ENCODE measurements at places on chromosomes 6 and 20.

DNA sequence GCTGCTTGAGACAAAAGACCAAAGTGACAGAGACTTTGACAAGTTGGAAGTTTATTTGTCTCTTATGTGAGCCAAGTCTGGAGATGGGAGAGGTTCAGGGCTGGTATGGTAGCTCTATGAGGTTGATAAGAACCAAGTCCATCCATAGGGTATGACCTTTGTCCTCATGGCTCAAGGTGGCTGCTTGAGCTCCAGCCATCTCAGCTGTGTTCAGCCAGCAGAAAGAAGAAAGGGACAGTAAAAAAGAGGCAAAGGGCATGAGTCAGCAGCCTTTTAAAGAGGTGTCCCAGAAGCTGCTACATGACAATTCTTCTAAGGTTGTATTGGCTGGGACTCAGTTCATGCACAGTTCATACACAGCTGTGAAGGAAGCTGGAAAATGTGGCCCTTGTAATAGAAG, 49.0 kb downstream of the CD40 start:
- no peak for DNase-seq

- no peak for DNase-seq
Observed at GRCh38 chr6:82160255-82160990, 87.1 kb downstream of the IBTK start.

- DNase-seq: no peak
Observed at GRCh38 chr6:41929924-41930323, 8.6 kb downstream of the BYSL start.

DNA sequence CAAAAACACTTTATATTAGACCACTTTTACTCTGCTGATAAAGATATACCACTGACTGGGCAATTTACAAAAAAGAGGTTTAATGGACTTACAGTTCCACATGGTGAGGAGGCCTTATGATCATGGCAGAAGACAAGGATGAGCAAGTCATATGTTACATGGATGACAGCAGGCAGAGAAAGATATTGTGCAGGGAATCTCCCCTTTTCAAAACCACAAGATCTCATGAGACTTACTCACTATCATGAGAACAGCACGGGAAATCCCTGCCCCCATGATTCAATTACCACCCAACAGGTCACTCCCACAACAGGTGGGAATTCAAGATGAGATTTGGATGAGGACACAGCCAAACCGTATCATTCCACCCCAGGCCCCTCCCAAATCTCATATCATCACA, 1383.8 kb upstream of the MAP3K7 start:
- no peak for DNase-seq

DNA sequence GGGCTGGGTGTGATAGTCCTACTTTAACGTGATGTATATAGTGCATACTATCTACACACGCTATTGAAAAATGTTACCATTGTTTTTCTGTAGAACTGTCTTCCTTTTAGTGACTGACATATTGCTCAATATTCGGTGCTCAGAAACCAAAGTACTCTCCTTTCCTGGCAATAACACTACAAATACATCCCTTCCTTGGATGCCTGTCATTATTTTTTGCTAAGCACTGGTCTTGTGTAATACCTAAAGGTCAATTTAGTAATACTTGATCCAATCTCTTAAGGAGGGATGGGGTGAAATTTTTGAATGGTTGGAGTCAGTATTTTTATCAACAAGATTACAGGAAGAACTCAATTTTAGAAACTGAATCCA, 23.9 kb downstream of the CNR1 start:
- DNase-seq: no peak

GRCh38 chr6:157193443-157193996, 129.8 kb downstream of the TMEM242 start:
- DNase-seq: no peak

DNA sequence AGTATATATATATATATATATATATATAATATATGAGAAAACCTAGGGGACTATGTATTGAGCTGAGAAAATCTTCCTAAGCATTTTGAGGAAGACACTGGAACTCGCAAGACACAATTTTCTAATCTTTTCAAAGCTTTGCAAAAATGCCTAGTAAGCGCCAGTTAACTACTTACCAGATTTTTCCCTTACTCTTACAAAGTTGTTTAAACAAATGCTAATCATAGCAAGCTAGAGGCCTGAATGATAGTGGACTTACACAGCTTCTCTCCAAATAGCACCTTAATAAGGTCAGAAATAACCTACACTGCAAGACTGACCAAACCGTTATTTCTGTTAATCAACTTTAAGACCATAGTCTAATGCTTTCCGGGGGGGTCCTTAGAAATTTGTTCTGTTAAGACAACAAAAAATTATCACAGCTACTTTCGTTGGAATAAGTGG, 56.1 kb upstream of the HFE start:
- no peak for DNase-seq

DNA sequence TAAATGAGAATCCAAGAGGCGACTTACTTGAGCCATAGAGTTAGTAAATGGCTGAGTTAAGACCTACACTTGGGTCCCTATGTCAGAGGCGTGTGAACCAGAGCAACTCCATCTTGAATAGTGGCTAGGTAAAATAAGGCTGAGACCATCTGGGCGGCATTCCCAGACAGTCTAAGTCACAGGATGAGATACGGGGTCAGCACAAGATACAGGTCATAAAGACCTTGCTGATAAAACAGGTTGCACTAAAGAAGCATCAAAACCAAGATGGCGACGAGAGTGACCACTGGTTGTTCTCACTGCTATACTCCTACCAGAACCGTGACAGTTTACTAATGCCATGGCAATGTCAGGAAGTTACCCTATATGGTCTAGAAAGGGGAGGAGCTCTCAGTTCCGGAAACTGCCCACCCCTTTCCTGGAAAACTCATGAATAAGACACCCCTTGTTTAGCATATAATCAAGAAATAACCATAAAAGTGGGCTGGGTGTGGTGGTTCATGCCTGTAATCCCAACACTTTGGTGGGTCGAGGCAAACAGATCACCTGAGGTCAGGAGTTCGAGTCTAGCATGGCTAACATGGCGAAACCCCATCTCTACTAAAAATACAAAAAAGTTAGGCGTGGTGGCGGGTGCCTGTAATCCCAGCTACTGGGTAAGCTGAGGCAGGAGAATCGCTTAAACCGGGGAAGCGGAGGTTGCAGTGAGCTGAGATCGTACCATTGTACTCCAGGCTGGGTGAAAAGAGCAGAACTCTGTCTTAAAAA, 43.9 kb upstream of the EEF1A1 start:
- no peak for DNase-seq

DNA sequence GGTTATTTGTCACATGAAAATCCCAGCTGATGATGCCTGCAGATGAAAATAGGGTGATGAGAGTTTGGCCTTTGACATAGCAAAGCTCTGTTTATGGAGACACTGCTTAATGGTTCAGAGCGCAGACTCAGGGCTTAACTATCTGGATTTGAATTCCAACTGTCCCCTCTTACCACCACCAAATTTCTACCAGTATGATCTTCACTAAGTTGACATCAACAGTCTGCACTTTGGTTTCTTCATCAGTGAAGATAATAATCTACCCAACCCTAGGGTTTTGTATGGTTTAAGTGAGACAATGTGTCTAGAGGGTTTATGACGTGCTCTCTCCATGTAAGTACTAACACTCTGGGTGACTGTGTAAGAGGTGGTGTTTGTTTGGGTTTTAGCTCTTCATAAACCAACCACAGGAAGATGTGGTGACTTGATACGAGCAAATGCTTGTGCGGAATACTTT, 151.4 kb upstream of the TNFAIP3 start:
- no peak for DNase-seq

DNA sequence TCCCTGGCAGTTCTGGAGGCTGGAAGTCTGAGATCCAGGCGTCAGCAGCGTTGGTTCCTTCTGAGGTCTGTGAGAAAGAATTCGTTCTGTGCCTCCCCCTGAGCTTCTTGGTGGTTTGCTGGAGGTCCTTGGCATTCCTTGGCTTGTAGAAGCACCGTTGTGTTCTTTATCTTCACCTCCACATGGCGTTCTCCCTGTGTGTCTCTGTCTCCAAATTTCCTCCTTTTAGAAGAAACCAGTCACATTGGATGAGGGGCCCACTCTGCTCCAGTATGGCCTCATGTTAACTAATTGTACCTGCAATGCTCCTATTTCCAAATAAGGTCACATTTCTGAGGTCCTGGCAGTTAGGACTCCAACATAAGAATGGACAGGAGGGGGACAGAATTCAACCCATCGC, 73.0 kb upstream of the BACH2 start:
- DNase-seq: no peak

GRCh38 chr6:161481786-161482516, 208.1 kb upstream of the AGPAT4 start:
- DNase-seq: no peak

- no peak for DNase-seq
Observed at GRCh38 chr6:163707387-163708355, 293.2 kb downstream of the QKI start.

- DNase-seq: no peak
Observed at GRCh38 chr6:4809999-4810918, 34.1 kb downstream of the CDYL start.

DNA sequence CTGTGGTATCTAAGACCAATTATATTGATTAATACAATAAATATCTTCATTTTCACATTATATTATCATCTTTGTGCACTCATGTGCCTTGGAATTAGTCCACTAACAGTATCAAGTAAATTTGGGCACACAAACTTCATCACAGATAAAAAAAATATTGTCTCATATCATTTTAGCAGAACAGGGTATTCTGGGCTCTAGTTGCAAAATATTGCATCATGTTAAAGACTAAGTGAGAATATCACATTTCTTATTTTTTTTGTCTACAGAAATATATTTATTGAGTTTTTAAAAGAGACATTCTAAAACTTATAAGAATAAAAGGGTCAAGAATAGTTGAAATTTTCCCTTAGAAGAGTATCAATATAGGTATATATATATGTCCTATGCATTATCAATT, 754.1 kb upstream of the MAN1A1 start:
- DNase-seq: no peak

DNA sequence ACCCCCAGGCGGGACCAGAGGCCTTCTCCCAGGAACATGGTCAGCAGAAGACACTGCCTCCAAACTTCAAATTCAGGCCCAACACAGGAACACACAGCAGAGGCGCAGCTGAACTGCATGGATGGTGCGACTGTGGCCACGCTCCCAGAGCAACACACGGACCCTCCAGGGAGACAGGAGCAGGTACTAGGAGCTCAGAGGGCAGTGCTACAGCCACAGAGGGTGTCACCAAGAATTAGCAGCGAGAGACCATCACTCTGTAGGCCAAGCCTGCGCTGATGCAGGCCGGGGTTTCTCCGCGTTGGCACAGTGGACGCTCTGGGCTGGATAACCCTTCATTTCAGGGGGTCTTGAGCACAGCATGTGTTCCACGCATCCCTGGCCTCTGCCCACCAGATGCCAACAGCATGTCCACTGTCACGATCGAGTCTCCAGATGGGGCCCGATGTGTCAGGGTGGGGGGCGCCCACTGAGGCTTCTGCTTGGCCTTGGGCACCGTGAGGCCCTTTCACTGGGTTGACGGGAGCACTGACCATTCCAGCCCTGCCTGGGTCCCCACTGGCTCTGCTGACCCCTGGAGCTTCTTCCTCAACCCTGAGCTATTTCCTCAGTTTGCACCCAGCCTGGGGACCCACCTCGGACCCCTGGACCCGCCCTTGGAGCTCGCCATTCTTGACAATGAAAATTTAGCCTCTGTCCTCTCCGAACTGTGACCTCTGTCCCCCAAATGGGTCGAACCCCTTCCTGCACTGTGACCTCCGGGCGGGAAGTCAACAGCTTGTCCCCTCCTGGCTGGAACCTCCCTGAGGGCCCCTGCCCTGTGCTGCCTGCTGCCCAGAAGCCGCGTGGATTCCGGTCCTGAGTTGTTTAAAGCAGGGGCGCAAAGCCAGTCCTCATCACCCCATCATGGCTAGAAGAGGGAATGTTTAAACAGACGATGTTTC, 239.4 kb downstream of the DLL1 start:
- DNase-seq: no peak

DNA sequence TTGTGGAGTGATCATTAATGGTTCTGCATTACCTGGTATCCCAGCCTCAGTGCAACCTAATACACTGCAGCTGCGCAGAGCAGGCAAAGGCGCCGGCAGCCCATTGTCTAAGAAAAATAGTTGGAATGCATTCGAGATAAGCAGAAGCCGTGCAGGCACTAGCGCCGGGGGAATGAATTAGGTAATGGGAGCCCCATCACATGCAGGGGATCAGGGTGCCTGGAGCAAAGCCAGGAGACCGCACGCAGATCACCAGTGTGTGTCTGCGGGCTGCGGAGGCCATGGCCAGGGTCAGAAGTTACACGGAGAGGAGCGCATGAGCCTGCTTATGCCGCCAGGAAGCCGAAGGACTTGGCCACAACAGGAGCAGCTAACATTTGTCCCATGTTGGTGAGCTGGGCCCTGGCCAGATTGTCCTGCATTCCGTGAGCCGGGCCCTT, 156.8 kb downstream of the DLL1 start:
- DNase-seq: no peak

- no peak for DNase-seq
Observed at GRCh38 chr6:6686176-6686575, 97.7 kb downstream of the LY86 start.

DNA sequence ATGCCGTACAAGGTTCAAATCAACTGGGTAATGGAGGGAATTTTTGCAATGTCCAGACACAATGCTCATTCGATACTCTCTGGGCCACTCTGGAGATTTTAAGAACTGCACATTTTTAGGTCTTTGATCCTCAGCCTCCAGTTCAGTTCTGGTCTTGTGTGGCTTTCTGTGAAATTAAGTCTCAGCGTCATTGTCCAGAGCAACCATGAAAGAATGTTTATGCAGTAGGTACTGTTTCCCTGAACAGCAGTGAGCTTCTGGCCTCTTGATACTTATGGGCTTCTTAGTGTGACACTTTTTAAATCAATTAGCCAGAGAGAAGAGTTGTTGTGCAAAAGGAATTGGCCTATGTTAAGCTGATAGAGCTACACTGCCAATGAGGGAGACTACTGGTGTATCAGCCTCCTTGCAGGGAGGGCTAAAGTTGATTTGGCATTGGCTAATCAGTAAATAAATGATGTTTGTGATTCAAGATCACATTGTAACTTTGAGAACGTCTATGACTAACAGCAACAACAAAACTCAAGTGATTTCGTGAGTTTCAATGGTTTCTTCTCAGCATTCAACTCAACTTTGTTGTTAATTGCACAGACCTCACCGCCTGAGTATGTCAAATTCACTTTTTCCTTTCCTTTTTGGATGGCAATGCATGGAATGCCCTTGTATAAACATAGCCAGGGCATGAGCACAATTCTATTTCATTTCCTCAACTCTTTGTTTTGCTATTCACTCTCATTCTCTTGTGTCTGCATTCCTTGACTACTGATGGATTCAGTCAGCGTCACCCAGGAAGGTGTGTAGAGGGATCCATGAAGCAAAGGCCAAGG, 85.1 kb downstream of the GJA1 start:
- DNase-seq: no peak

GRCh38 chr6:43444036-43444435, 11.3 kb downstream of the DLK2 start:
- DNase-seq: no peak

DNA sequence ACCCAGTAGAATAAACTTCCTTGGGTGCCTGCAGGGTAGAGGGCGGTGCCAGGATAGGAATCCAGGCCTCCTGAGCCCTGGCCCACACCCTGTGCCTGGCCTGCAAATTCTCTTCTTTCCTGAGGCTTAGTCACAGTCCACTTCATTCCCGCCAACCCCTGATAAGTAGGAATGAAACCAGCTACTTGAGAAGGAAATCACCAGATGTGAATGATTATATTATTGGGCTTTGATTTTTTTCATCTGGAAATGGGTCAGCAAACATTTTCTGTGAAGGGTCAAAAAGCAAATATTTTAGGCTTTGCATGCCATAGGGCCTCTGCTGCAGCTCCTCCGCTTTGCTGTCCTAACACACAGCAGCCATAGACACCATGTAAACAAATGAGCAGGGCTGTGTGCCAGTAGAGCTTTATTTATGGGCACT, 50.2 kb downstream of the STK35 start:
- DNase-seq: no peak

- DNase-seq: no peak
Observed at GRCh38 chr6:155121294-155121693, 126.2 kb downstream of the TIAM2 start.

Measured in GM12892 (cell line).